SK-N-MC (cell line): ENCODE measurements at places on chromosomes 12 and 14.

DNA sequence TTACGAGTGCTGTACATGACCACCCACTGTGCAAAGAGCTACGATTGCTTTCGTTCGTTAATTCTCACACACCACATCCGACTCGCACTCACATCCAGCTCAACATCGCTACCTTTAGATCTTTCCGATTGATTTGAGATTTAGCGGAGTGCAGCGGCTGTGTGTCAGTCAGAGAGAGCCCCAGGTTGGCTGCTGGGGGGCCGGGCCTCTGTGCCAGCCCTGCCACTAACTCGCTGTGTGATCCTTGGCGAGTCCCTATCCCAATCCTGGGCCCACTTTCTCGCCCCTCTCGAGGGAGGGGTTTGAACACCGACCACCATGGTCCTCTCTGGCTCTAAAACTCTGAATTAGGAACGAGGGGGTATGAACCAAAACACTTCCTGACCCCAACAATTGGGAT is 8.6 kb downstream of the DLK1 start:
- no peak for DNase-seq

DNA sequence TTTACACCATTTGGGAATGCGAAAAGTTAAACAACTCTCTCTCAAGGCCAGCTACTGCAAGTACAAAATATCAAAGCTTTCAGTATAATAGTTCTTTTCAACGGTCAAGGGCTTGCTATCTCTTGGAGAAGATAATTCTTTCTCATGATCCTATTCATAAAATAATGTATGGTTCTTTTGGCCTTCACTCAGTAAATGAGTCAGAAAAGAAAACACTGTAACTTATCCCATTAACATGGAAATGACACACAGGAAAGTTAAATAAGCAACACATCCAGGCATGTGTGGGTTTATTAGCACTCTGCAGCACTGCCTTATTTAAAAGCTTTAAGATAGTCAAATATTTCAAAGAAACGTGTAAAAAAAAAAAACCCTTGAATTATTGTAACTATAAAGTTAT is 36.9 kb downstream of the ZFC3H1 start:
- DNase-seq: no peak

DNA sequence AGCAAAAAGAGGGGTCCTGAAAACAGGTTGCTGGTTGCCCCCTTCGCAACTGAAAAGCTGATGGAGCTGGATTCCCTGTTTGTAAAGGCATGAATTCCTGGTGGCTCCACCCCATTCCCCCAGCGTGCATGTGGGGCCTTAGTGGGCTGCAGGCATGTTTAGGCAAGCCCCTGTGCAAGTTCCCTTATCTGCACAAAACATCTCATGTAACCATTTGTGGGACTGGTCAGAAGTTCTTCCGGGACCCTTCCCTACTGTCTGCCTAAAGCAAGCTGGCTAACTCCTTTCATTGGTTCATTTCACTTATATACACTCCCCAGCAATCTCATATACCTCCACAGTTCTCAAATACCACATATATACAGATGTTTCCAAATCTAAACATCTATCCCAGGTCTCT is 24.0 kb upstream of the HIGD1C start:
- DNase-seq: no peak

DNA sequence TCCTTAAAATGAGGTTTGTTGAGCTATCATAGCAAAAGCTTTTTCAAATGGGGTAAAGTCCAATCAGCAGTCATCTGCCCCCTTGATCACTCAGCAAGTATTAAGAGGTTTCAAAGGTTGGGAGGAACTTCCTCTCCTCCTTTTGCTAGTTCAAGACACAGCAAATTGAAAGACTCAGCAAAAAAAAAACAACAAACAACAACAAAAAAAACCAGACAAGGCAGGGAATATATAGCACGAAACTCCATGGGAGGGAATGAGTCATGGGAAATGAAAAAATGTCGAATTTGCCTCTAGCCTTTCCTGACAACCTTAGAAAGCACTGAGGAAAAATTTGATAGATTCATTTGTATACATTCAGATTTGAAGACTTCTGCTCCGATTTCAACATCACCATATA is 1.6 kb upstream of the SLC7A8 start:
- DNase-seq: peak; percentile 37

GRCh38 chr12:20620261-20620660 is 74.9 kb upstream of the SLCO1C1 start:
- peak; percentile 52 for DNase-seq

DNA sequence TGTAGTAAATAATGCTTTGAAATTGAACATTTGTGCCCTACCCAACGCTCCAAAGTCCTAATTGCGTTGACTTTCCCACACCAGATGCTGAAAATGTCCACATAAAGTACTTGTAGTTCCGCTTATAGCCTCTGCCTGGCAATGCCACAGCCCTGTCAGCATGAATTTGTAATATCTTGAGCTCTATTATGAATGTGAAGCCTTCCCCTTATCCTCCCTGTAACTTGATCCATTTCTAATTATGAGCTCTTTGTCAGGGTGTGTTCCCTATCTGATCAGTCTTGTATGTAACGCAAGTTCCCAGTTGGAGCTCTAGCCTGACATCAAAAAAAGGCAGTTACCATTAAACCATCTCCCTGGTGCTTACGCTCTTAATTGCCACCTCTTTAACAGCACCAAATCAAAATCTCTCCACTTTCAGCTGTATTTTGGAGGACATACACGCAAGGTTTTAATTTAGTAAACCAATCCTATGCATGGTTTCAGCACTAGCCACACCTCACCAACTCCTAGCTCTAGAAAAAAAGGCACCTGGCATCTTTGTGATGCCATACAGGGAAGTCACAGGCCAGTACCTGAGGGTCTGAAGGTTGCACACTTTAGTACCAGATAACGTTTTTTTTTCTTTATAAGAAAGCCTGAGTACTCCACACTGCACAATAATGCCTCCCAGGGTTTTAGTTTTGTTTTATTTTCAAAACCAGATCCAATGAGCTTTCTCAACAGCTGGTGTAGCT is 69.3 kb downstream of the EEA1 start:
- DNase-seq: no peak

DNA sequence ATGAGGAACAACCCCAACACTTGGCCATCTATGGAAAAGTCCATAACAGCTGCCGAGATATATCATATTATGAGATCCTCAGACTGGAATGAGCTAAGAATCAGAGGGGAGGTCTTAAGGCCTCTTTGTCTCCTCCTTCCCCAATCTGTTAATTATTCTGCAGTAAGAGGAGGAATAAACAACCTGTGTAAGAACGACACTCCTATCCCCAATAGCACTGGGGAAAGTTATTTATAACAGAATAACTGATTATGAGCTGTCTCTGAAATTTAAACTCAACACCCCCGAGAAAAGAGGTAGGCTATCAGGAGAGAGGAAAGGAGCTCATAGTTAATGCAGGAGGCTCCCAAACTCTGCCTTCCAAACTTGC is 68.0 kb downstream of the NIN start:
- DNase-seq: no peak

GRCh38 chr14:85915711-85916110 is 385.8 kb downstream of the FLRT2 start:
- DNase-seq: no peak

DNA sequence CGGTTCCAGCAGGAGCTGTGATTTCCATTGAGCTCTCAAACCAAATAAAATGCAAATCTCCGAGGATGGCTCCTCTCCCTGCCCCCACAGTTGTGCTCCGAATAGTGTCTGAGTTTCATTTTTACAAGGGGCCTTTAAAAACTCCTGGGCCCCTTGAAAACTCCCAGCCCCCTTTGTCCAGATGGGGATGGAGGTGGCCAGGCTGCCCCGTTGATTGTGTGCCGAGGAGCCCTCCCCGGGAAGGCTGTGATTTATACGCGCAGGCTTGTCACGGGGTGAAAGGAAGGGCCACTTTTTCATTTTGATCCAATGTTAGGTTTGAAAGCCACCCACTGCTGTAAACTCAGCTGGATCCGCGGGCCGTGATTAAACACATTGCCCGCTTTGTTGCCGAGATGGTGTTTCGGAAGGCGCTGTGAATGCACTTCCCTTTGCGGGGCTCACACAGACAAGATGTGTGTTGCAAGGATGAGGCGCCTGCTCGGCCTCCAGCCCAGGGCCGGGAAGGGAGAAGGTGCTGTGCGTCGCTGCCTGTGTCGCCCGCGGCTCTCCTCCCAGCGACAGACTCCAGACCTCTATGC is 98.8 kb downstream of the TMEM132C start:
- no peak for DNase-seq

GRCh38 chr14:37974421-37974820 is 233.3 kb upstream of the SSTR1 start:
- DNase-seq: no peak

GRCh38 chr12:47219243-47219642 is 139.5 kb upstream of the AMIGO2 start:
- DNase-seq: no peak

GRCh38 chr14:53456931-53457330 is 303.8 kb upstream of the DDHD1 start:
- no peak for DNase-seq
